ENCODE measurements at places on chromosomes 4 and X.
A peak's percentile ranks its signal among the peaks of the same experiment; 100 is the strongest.

GRCh38 chr4:180455226-180455625 lies 1788.0 kb upstream of the TENM3 start:
- no peak for DNase-seq

DNA sequence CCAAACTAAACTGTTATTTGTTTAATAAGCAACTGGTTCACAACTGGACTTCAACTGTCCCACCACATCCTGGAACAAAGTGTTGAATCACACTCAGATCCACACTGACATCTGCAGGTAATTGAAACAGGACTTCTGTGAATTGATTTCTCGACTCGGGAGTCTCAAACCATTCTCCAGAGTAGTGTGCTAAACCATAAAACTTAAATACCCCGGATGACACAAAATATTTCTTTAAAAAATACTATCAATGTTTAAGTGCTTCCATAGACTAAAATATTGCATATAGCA lies 95.4 kb upstream of the PLAC1 start:
- no peak for DNase-seq

DNA sequence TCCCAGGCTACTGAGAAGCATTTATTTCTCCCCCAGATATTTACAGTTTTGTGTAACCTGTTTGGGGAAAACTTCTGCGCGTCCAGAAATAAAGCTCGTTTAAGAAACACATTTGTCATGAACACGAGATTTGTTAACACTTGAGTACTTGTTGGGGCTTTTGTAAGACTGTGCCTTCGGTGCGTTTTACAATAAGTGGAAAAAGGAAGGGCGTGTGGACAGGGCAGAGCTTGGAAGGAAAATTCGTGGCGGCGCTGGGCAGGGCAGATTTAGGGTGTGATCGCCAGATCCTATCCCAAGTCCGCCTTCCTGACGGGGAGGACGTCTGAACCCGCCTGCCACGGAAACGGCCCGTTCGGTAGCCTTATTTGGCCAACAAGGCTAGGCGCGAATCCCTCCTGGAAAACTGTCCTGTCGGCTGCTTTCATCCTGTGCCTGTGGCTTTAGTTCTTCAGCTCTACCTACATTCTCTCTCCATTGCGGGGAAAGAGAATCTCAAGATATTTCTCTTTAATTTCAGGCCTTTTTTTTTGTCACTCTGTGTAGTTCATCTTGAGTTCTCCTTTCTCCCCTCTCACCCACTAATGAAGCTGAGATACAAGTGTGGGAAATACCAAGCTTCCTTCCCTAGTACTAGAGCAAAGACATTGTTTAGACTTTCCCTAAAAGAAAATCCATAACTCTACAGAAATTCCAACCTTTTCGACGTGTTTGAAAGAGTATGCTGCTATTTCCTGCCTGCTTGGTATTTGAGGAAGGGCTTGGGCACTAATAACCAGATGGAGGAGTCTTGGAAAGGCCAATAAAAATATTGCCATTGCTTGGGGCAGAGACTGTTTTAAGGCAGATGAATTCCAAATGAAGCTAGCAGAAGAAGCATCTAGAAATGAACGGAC lies 982 bp downstream of the PDLIM5 start:
- DNase-seq, result peak; percentile 8

- no peak for DNase-seq
Measured at GRCh38 chr4:169070071-169070894, 60.2 kb upstream of the CBR4 start.

DNA sequence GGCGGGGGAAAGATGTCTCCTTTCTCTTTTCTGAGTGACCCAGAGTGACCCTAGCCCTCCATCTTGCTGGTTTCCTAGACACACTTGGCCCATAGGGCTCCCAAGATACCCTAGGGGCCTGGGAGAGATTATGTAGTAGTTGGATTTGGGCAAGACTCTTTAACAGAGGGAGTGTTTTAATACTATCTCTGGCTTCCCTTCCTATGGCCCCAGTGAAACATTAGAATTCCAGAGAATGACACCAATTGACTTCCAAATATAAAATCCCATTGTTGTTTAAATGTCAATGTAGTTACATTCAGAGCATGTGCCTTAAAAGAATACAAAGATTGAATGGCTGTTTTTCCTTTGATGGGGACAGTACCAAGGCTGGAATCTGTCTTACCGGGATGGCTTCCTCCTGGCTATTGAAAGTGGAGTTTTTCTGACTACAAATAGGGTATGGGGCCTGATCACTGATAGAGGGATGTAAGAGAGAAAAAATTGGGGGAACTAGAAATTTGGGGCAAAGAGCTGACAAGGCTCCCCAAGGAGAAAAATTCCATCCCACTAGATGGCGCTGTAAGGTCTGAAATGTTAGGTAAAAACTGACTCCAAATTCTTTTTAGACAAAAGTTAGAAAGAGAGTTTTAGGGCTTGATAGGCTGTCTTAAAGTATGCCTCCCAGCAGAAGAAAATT lies 10.7 kb downstream of the TENT5D start:
- no peak for DNase-seq

- no peak for DNase-seq
Measured at GRCh38 chrX:20412871-20413486, 146.3 kb upstream of the RPS6KA3 start.

DNA sequence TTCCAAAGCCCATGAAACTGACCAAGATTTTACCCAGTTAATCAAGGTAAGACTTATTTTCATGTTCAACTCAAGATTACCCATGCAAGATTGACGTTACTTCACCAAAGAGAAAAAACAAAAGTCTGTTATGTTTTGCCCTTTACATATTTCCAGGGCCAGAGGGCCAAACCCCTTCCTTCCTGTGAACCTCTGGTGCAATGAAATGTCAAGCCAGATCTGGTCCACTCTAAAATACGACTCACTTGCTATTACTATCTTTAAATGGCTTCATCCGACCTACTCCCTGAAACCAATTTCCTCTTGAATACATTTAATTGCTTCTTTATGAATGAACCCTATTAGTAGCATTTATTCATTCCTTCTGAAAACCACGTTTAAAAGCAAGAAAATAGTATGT lies 33.0 kb downstream of the TSPAN5 start:
- no peak for DNase-seq

DNA sequence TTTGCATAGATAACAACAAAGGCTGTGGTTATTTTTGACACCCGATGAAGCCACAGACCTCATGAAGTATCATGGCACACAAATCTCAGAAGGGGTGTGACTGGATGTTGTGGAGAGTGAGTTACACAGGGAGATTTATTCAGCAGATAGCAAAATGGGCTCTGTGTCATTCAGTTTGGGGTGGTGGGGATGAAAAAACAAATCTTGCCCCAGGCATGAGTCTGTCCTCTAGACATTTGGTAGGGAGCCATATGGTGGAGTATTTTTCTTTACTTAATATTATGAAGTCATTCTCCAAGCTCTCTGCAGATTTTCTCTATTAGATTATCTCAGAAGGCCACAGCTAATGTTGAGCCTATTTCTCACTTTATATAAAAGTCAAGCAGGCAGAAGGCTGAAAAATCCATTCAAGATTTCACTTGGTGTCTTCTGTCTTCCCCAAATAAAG lies 277.1 kb upstream of the TENM3 start:
- no peak for DNase-seq

DNA sequence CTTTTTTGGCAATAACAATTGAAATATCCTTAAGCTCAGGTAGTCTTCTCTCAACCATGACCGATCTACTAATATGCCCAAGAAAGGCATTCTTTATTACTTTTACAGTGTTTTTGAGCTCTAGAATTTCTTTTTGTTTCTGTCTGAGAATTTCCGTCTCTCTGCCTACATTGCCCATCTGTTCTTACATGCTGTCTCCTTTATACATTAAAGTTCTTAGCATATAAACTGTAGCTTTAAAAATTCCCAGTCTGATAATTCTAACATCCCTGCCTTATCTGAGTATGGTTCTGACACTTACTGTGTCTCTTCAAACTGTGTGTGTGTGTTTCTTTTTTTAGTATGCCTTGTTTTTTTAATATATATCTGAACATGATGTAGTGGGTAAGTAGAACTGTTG lies 658.1 kb downstream of the GRID2 start:
- DNase-seq, result no peak

- DNase-seq, result peak; percentile 0
Measured at GRCh38 chr4:155667568-155668511, 1.2 kb downstream of the GUCY1A1 start.

GRCh38 chrX:34509394-34509793 lies 147.7 kb downstream of the TMEM47 start:
- DNase-seq, result no peak

DNA sequence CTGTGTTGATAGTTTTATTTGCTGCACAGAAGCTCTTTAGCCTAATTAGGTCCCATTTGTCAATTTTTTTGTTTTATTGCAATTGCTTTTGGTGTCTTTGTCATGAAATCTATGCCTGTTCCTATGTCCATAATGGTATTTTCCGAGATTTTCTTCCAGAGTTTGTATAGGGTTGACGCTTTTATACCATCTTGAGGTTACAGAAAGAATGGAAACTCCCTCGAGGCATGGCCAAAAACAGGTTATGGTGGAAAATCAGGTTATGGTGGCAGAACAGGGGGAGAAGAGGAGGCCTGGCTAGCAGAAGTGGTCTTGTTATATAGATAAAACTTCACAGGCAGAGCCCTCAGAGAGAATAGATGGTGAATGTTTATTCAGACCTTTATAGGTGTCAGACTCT lies 21.6 kb downstream of the OPHN1 start:
- DNase-seq, result no peak

DNA sequence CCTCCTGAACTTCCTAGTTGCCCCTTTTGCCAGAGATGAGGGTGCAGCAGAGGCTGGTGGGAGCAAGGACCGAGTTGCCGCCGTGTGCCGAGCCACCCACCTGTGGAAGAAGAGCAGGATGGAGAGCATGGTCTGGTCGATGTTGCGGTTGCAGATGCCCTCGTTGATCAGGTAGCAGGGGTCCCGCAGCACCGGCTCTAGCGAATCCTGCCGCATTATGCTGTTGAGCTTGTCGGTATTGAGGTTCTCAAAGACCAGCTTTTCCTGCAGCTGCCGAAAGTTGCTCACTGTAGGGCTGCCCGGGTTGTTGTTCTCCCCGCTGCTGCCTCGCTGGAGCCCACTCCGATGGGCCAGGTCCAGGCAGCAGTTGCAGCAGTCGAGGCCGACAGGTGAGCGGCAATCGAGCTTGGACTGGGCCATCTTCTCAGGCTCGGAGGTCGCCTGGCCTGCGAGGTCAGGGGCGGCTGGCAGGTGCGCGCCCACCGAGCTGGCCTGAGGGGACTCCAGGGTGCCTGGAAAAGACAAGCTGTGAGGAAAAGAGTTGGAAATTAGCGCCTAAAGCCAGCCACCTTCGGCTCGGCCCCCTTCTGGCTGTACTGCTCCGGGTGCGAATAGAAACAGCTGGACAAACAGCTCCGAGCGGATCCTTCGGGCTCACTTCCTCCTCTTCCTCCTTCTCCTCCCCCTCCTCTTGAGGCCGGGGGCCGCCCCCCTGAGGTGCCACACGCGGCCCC lies 420 bp downstream of the TSC22D3 start:
- no peak for DNase-seq

DNA sequence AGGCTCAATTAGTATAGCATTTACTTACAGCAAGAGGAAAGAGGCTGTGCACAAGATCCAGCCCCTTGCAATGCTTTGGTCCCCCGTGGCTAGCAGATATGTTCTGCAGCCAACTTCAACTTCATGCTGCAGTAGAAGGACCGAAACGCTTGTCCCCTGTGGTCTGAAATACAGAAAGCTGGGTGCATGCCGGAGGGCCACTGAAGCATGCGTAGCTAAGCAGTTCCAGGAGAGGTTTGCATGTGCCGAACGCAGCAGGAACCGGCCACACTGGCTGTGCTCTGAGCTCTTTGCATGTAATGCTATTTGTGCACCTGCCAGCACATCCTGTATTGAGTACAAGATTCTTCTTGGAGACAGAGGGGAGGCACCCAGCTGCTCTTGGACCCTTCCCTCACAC lies 35.8 kb upstream of the SHISA3 start:
- DNase-seq, result no peak

- no peak for DNase-seq
Measured at GRCh38 chrX:57951666-57952319, 41.5 kb upstream of the ZXDA start.

- no peak for DNase-seq
Measured at GRCh38 chr4:104492183-104492771, 2.4 kb downstream of the CXXC4 start.

- DNase-seq, result no peak
Measured at GRCh38 chr4:75494563-75494962, 19.6 kb downstream of the RCHY1 start.

GRCh38 chr4:140807491-140808252 lies 51.5 kb upstream of the TBC1D9 start:
- no peak for DNase-seq

GRCh38 chrX:40016749-40017148 lies 81.0 kb downstream of the BCOR start:
- DNase-seq, result no peak

- DNase-seq, result no peak
Measured at GRCh38 chr4:119729835-119730670, 101.4 kb upstream of the PDE5A start.

DNA sequence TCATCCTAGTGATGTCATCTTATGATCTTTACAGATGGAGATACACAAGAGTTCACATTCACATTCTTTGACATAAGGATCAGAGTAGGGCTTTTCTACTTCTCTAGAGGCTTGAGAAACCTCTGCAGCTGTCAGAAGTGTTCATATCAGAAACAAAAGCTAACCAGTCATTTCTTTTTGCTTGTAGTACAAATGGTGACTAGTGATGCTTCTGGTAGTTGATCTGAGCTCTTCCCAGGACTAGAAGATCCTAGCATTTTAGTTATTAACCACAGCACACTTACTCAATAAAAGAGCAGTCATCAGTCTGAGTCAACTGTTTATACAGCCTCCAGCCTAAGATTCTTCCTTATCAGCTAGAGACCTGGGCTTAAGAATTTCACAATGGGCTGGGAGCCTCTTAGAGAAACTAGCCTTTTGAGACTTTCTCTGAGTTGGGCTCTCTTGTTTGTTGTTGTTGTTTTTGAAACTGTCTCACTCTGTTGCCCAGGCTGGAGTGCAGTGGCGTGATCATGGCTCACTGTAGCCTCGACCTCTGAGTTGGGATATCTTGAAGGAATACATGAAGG lies 84.1 kb downstream of the TMEM164 start:
- DNase-seq, result no peak

DNA sequence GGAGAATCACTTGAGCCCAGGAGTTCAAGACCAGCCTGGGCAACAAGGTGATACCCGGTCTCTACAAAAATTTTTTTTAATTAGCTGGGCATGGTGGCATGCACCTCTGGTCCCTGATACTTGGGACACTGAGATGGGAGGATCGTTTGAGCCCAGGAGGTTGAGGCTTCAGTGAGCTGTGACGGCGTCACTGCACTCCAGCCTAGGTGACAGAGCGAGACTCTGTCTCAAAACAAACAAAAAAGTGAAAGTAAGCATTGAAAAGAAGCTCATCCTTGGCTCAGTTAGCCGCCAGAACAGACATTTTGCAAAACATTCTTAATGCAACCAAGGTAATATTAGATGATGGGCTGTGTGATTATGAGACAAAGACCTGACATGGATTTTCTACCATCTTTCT lies 223.3 kb upstream of the VCX3A start:
- no peak for DNase-seq

GRCh38 chrX:107677909-107678308 lies 49.6 kb downstream of the PRPS1 start:
- no peak for DNase-seq
